HAP-1 (cell line): ENCODE measurements at places on chromosomes 1 and 21.

- DNase-seq: peak; percentile 31
These were observed 2.5 kb upstream of the ID3 start for GRCh38 chr1:23561813-23562100.

DNA sequence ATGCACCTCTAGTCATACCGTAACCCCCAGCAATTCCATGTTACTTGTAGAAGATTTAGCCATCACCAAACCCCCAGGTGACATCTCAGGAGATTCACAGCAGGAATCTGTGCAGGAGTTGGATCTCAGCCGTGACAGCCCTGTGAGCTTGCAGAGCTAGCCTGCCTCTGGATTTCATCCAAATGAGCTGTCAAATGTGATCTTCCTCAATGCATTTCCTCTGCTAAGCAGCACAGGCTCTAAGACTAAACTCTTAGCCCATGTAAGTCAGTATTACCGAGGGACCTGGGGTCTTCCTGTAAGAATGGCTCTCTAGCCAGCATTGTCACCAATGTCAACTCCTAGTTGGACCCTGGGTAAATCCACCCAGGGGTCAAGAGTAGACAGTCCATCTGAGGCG lies 41.7 kb downstream of the UMODL1 start:
- no peak for DNase-seq

- DNase-seq: peak; percentile 20
These were observed 684 bp downstream of the LTN1 start for GRCh38 chr21:28991861-28992525.

DNA sequence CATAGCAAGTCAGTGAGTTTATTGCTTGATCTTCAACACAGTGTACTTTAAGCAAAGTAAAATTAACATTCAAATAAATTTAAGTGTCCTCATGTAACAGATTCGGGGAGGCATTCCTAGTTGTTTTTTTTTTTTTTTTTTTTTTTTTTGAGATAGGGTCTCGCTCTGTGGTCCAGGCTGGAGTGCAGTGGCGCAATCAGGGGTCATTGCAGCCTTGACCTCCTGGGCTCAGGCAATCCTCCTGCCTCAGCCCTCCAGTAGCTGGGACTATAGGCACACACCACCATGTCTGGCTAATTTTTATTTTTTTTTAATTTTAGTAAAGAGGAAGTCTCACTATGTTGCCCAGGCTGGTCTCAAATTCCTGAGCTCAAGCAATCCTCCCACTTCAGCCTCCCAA lies 22.8 kb downstream of the OSBPL9 start:
- no peak for DNase-seq

GRCh38 chr1:84619383-84620102 lies 45.3 kb upstream of the CTBS start:
- DNase-seq: no peak

- DNase-seq: peak; percentile 51
These were observed at the start of gene PTGFRN for GRCh38 chr1:116909512-116910378. TSS of gene PTGFRN (plus strand) at chr1:116909916. CDS start at chr1:116910204, 288 bp downstream.

- DNase-seq: no peak
These were observed 1.0 kb downstream of the TMEM61 start for GRCh38 chr1:54981466-54981865.

DNA sequence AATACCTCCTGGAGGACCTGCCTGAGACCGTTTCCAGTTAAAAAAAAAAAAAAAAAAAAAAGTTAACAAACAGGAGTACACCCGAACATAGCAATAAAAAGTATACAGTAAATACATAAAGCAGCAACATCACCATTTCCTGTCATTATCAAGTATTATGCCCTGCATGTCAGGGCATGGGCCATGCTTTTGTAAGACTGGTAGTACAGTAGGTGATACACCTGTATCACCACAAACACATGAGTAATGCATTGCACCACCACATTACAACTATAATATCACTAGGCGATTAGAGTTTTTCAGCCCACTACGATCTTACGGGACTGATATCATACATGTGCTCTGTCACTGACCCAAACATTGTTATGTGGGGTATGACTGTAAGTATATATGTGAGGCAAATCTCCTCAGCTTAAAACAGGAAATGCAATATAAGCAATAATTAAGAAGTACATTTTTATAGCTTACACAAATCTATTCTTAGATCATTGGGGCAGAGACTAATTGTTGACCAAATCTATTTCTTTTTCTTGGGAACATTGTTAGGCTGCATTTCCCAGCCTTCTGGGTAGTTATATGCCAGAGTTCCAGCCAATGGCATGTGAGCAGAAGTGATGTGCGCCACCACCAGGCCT lies 98.1 kb downstream of the PLD5 start:
- no peak for DNase-seq

DNA sequence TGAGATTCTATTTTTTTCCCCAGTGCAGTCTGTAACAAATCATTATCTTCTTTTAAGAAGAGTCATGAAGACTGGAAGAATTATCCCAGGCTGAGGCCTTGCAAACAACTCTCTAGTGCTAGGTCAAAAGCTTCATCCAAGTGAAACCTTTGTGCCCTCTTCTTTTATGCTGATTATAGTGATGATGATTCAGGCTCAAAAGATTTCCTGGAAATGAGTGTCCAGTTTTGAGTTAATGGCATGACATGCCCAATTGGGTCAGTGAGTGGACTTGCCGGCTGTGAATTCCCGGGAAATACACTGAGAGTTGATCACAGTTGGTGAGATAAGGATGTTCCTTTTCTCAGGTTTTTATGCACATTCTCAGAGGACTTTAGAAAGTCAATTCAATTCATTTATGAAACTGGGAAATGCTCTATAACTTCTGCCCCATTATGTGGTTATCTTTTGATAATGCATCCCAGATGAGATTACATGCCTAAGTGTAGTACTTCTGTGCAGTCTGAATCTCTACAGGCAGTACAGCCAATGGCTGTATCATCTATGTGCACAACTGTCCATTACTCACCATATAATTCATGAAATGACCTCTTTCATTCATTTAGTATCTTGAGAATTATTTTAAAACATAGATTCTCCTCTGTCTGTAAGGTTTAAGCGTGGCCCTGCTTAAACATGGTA lies 66.2 kb downstream of the S1PR1 start:
- no peak for DNase-seq

DNA sequence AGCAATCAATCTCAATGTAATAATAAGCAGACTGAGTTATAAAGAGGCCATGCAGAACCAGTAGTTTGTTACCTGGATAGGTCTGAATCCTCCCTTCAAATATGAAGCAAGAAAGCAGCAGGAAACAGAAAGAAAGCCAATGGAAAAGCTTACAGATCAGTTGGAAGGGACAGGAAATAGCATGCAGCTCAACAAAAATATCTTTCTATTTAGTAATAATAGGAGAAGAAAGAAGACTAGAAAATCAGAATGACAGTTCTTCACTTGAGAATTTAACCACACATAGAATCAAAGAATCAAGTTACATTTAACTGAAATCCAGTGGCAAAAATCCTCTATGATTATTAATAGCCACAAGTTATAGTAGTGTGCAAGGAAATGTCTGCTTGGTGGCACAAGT lies 194.4 kb downstream of the EIF4G3 start:
- DNase-seq: no peak

- DNase-seq: no peak
These were observed 17.9 kb upstream of the PLEKHG5 start for GRCh38 chr1:6509220-6509918.

DNA sequence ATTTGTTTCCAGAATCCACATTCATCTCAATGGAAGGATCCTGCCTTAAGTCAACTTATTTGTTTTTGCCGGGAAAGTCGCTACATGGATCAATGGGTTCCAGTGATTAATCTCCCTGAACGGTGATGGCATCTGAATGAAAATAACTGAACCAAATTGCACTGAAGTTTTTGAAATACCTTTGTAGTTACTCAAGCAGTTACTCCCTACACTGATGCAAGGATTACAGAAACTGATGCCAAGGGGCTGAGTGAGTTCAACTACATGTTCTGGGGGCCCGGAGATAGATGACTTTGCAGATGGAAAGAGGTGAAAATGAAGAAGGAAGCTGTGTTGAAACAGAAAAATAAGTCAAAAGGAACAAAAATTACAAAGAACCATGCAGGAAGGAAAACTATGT lies 2.6 kb downstream of the GADD45A start:
- DNase-seq: no peak

- DNase-seq: no peak
These were observed 14.1 kb upstream of the TRAPPC10 start for GRCh38 chr21:43997766-43998742.

DNA sequence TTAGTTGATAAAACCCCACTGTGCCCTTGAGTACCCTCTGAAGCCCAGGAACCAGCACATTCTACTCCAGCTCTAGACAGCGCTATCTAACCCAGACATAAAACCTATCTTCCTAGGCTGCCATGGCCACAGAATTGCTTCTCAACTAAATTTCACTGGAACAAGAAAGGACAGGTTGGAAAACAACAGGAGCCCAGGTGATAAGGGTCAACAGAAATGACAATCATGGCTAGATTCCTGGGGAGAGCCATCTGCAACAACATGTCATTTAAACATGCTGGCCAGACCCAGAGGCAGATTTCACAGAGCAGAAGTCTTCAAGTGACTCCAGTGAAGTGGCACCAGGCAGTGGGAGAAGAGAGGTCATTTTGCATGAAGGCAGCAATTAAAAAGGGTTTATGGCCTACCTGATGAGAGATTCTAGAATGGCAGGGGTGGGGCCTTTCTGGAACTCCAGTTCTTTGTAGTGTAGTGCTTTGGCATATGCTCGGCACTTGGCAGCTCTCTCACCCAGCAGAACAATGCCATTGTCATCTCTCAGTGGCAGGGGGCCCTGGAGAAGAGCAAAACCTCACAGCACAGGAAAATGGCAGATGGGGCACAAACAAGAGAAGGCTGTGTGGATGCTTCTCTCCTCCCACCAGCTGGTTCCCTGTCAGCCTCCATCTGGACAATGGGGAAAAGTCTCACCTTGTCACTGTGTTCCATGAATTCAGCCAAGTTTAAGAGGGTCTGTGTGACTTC lies 9.9 kb downstream of the ANGPTL7 start:
- DNase-seq: no peak

DNA sequence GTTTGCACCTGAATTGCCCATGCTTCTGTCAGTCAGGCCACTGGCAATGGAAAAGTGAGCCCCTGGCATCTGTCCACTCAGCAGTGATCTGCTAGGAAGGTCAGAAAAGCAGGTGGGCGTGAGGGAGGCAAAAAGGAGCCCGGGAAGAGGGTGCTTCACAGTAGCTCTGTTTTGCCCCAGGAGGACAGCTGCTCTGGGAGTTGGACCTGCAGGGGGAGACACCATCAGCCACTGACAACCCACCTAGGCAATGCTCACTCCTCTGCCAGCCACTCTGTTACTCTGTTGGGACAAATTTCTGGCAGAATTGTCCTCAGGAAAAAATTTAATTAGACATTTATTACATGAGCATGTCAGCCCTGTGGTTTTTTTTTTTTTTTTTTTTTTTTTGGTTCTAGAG lies 146.4 kb downstream of the LRIG2 start:
- peak; percentile 30 for DNase-seq
